CD8-positive, alpha-beta memory T cell (primary cell): ENCODE measurements at places on chromosomes 5 and 9. TPM values are rescaled to one million over a fixed set of nuclear protein-coding genes. Genes with fewer than 3 reads are reported as not detected.

Gene ORM2
- total RNA-seq, result not detected

Gene CFAP90
- not detected for total RNA-seq

Gene CCDC180
- 1.6 TPM for total RNA-seq

Gene SPINK6
- total RNA-seq, result not detected

Gene FTMT
- total RNA-seq, result not detected

Gene HNRNPAB
- total RNA-seq, result 672 TPM

Gene AQP7
- total RNA-seq, result not detected

Gene ANKRD18A
- total RNA-seq, result 0.79 TPM

Gene P4HA2
- 7.9 TPM for total RNA-seq

Gene ADAMTS6
- 0.93 TPM for total RNA-seq

Gene CD274
- total RNA-seq, result 17.6 TPM

Gene SPEF2
- total RNA-seq, result 6.8 TPM

Gene GKAP1
- 4.0 TPM for total RNA-seq

Gene FAM221B
- total RNA-seq, result not detected

Gene AGXT2
- not detected for total RNA-seq

Gene ZNF354C
- total RNA-seq, result 5.7 TPM

Gene CDH9
- not detected for total RNA-seq

Gene COMMD10
- total RNA-seq, result 13.8 TPM

Gene CXCL14
- not detected for total RNA-seq

Gene PCDHGA7
- total RNA-seq, result 0.09 TPM

Gene SCAI
- total RNA-seq, result 8.3 TPM

Gene DCTN4
- total RNA-seq, result 37.0 TPM

Gene OTP
- not detected for total RNA-seq

Gene KIF20A
- total RNA-seq, result 29.3 TPM

Gene HOMER1
- 7.3 TPM for total RNA-seq

Gene WWC1
- 0.77 TPM for total RNA-seq

Gene INSL6
- not detected for total RNA-seq

Gene PALM2AKAP2
- not detected for total RNA-seq

Gene PPP2R2B
- total RNA-seq, result 4.2 TPM

Gene OBP2B
- total RNA-seq, result not detected

Gene SH3RF2
- total RNA-seq, result not detected

Gene STKLD1
- total RNA-seq, result 0.91 TPM

Gene PLAC8L1
- total RNA-seq, result 0.96 TPM

Gene C9orf57
- not detected for total RNA-seq

Gene TRIM36
- total RNA-seq, result 0.58 TPM

Gene SLC6A18
- not detected for total RNA-seq

Gene SLCO6A1
- not detected for total RNA-seq

Gene PFN3
- not detected for total RNA-seq

Gene BTNL8
- total RNA-seq, result 0.13 TPM

Gene TIMD4
- 0.60 TPM for total RNA-seq

Gene SLC25A46
- 46.4 TPM for total RNA-seq

Gene DEPDC1B
- 11.3 TPM for total RNA-seq

Gene MOB3B
- 0.29 TPM for total RNA-seq

Gene NR4A3
- 37.5 TPM for total RNA-seq

Gene FGF10
- total RNA-seq, result not detected

Gene IL13
- 69.0 TPM for total RNA-seq

Gene SPINK4
- total RNA-seq, result not detected

Gene CD72
- 6.5 TPM for total RNA-seq

Gene ITGA1
- 21.9 TPM for total RNA-seq

Gene ZNF454
- total RNA-seq, result not detected

Gene BAAT
- total RNA-seq, result not detected

Gene SVEP1
- total RNA-seq, result not detected

Gene SLC25A2
- total RNA-seq, result 0.35 TPM

Gene FOXD4L3
- not detected for total RNA-seq

Gene PTPRD
- 0.02 TPM for total RNA-seq

Gene RGS7BP
- total RNA-seq, result not detected

Gene FRRS1L
- not detected for total RNA-seq
